ENCODE measurements at places on chromosomes 3 and 15.

GRCh38 chr15:29086001-29086400 lies 183.6 kb downstream of the NSMCE3 start:
- DNase-seq, result no peak

DNA sequence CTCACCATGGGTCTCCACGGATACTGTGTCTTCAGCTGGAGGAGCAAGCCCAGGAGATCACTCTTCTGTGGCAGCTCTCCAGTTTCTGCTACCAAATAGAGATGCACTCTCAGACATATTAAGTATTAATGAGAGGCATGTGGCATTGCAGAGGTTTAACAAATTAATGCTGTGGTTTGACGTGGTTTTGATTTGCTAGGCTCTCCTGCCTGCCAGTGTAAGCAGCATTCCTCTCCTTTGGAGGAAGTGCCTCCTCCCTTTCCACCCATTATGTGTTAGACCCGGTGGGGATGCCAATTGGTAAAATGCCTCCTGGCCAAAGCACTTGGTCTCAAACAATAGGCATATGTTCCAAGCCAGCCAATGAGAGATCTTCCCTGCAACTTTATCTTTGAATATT lies 124.8 kb downstream of the MYLK start:
- DNase-seq, result no peak

GRCh38 chr3:169147238-169148008 lies 516.1 kb downstream of the MECOM start:
- DNase-seq, result peak; percentile 27

GRCh38 chr3:186105543-186105942 lies 3.3 kb downstream of the ETV5 start:
- no peak for DNase-seq

- no peak for DNase-seq
Measured at GRCh38 chr3:198030125-198030524, 70.1 kb downstream of the LMLN start.

DNA sequence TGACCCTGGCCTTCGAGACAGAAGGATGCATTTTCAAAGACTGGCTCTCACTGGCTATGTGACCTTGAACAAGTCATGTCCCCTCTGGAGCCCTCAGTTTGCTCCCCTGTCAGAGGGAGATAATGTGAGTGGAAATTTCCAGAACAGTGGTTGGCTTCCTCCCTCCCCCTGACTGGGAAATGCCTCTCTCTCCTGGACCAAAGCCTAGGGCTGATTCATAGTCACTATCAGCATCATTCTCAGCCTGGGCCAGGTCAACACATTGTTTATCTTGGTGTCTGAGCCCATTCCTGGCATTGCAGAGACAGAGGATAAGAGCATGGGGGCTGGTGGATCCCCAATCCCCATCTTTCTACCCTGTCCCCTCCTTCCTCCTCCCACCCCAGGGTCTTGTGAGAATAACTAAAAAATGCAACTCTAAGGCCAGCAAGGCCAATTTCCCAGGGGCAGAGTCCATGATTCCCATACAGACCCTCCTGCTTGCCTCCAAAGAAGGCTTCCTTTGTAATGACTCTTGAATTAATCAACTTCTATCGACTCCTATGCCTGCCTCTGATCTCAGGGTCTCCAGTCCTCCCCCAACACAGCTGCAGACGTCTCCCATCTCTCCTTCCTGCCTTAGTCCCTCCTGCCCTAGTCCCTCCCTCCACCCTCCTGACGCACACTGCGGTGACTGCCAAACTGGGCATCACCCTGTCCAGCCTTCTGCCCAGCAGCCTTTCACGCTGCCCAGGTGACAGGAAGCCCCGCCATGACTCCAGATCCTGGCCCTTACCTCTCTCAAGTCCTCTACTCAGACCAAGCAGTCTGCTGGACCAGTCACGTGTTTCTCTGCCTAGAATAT lies 35.4 kb upstream of the CORO2B start:
- DNase-seq, result no peak

DNA sequence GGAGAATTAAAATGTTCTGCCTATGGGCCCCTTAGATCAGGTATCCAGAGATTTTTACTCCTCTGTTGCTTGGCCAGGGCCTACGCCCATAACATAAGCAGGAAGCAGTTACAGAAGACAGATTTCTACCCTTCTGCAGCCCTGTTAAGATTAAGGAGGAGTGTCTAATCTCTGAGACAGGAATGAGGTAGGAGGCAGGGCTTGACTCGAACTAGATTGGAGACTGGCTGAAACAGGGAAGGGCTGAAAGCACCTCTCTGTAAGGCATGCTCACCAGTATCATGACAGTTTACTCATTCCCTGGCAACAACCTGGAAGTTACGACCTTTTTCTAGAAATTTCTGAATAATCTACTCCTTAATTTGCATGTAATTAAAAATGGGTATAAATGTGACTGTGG lies 16.7 kb downstream of the PLA2G4D start:
- DNase-seq, result no peak

GRCh38 chr3:115913069-115913686 lies 289.9 kb downstream of the GAP43 start:
- DNase-seq, result no peak

GRCh38 chr3:25000971-25001591 lies 427.0 kb upstream of the RARB start:
- no peak for DNase-seq

GRCh38 chr15:91444656-91445055 lies 344.6 kb downstream of the SV2B start:
- no peak for DNase-seq

DNA sequence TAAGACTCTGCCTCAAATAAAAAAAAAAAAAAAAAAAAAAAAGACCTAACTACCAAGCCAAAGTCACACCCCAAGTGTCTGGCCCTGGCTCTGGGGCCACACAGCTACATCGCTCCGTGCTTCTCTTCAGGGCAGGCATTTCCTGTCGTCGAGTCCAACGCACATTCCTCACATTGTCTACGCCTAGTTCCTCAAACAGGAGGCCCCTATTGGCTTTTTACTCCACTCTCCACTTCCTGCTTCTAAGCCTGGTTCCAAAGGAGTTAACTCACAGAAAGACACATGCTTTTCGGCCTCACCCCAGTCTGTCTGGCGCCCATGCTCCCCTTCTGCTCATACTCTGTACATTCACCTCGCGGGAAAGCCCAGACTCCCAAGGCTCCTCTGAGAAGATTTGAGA lies 28.8 kb downstream of the KNG1 start:
- DNase-seq, result no peak

- DNase-seq, result no peak
Measured at GRCh38 chr3:76991165-76991564, 48.7 kb upstream of the ROBO2 start.

DNA sequence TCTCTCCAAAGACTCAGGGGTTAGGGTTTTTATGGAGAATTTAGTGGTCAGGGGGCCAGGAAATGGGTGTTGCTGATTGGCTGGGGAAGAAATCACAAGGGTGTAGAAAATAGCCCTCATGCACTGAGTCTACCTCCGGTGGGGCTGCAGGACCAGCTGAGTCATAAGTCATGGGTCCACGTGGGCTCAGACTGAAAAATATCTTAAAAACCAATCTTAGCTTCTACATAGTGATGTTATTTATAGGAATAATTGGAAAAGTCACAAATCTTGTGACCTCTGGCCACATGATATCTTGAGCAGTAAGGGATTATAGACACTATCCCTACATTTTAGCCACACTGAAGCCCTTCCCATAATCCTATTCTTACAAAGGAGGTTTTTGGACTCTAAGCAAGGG lies 224.0 kb downstream of the DPH6 start:
- no peak for DNase-seq

DNA sequence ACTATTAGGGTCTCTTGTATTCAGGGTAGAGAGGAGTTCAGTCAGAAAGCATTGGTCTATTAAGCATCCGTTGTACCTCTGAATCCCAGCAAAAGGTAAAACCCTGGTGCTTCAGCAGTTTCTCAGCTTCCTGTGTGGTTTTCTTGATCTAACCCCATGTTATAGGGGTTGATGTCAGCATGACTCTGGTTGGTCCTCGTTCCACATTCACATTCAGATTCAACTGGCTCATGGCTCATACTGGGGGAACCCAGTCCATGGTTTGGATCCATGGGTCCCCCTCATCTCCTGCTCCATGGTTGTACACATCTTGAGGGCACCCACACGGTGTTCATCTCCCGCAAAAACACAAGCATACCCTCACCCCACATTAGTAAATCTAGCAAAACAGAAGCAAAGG lies 47.7 kb upstream of the C2CD4B start:
- no peak for DNase-seq

DNA sequence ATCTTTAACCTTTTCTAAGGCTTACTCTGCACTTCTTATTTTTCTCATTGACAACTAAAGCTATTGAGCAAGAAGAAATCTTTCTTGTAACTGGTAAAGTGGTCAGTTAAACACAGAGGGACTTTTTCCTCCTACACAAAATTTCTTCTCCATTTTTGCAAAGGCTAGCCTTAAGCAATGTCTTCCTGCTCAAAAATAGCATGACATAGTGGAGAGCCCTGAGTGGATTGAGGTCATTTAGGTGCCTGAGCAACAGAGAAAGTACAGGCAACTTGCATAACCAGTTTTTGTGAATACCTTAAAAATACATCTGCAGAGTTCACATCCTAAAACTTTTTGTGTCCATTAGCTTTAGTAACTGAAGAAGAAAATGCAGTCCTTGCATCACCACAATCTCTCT lies 144.7 kb upstream of the TTC14 start:
- DNase-seq, result no peak

DNA sequence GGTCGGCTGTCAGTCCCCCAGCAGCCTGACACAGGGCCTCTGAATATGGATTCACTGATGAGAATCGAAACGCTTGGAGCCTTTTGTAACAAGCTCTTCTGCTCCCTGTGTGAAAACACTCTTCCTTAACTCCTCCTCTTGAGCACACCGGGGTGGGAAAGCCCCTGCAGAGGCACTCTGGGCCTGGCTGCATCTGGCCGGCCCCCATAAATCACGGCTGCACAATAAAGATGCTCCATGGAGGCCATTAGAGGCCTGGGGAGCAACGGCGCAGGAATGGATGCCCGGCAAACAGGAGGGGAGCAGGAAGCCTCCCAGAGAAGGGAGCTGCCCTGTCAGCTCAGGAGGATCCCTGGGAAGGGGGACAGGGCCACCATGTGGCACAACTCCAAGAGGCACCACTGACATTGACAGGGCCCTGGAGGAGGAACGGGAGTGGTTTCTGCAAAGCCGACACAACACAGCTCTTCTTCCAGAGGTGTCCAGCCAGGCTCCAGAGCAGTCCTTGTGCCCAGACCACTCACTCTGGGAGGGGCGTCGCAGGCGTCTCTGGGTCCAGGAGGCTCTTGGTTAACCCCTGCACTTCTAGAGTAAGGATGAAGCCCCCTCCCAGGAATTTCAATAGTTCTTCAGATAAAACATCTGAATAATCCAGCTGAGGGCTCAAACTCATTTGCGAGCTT lies 509.3 kb upstream of the PPP2R3A start:
- peak; percentile 11 for DNase-seq

- no peak for DNase-seq
Measured at GRCh38 chr15:83848315-83849050, 194.6 kb downstream of the ADAMTSL3 start.

- no peak for DNase-seq
Measured at GRCh38 chr3:140007911-140008869, 73.2 kb downstream of the CLSTN2 start.

DNA sequence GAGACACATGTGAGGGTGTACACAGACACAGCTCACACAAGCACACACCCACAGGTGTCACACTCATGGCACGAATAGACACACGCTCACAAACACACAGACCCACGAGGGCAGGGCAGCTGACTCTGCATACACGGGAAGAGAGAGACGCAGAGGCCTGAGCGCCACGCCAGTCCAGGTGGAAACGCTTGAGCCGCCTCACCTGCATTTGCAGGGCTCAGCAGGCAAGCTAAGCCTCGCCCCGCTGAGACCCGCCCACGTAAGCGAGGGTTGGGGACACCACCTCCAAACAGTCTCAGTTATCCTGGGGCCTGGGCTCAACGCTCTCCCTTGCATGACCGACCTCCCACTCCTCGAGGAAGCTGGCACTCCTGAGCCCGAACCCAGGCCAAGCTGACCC lies 73.2 kb downstream of the TLE3 start:
- DNase-seq, result no peak

- DNase-seq, result no peak
Measured at GRCh38 chr15:100905850-100906249, 13.3 kb upstream of the LRRK1 start.

DNA sequence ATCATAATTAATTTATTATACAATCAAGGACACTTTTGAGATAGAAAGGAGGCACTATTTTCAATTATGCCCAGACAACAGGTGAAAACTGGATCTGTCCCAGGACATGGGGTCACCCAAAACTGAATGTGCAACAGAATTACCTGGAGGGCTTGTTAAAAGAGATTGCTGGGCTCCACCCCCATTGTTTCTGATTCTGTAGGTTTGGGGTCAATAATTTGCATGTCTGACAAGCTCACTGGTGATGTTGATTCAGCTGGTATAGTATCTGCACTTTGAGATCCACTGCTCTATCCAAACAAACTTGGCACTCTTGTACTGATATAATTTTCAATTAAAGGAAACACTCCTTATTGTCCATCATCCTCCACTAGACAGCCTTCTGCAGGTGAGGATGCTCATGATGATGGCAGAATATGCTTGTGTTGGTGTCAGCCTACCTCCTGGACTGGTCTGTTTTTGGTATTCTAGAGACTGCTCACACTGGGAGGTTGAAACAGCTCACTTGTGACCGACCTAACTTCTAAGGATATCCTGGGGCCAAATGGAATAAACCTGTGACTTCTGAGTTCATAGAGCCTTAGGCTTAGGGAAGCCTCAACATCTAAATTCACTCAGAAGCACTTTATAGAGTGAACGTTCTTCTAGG lies 2.2 kb downstream of the P2RY14 start:
- no peak for DNase-seq

- DNase-seq, result no peak
Measured at GRCh38 chr3:86993704-86994103, 2.8 kb upstream of the VGLL3 start.

GRCh38 chr3:184786280-184786941 lies 25.6 kb upstream of the VPS8 start:
- DNase-seq, result no peak

DNA sequence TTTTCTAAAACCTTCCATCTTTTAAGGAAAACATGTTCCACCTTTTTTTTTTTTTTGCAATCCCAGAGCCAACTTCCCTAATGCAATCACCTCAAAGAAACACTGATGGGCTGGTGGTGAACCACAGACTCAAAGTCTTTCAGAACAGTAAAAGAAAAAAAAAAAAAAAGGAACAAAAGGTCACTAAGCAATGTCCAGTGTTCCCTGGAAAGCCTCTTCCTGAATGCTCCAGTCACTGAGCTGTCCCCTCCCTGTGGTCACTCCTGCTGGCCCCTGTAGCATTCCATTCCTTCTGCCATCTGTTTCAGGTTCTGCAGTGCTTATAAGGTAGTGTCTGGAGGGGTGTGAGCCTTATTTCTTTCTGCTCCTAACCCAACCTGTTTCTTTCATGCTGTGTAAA lies 53.3 kb downstream of the AAGAB start:
- no peak for DNase-seq

- DNase-seq, result no peak
Measured at GRCh38 chr3:50068134-50068533, 20.6 kb upstream of the RBM5 start.

- DNase-seq, result no peak
Measured at GRCh38 chr3:62084558-62084957, 288.8 kb downstream of the FEZF2 start.
